ENCODE measurements at places on chromosomes 13 and 19. TPM values are rescaled to one million over a fixed set of nuclear protein-coding genes. Genes with fewer than 3 reads are reported as not detected.

- peak within 1 kb of the TSS; percentile 99 for H3K27ac ChIP-seq
- DNase-seq, result peak; percentile 75
- peak within 1 kb of the TSS; percentile 97 for H3K4me3 ChIP-seq
- peaks cover 23% of the 10 kb centered on the region for H3K36me3 ChIP-seq
- H3K27me3 ChIP-seq, result no peaks in the 10 kb centered on the region
- H3K4me1 ChIP-seq, result peaks cover 60% of the 10 kb centered on the region
These were observed at the start of gene IL12RB1 for GRCh38 chr19:18086590-18087138. IL12RB1 (minus strand) TSS chr19:18086934; CDS start chr19:18086823, 111 bp downstream.

- no peak overlapping the region for H3K27ac ChIP-seq
- H3K4me1 ChIP-seq, result no peaks in the 10 kb centered on the region
- DNase-seq, result no peak
These were observed 205.9 kb upstream of the MIR17HG start for GRCh38 chr13:91141543-91142061.

- DNase-seq, result no peak
- no peak overlapping the region for H3K27ac ChIP-seq
- peaks cover 12% of the 10 kb centered on the region for H3K27me3 ChIP-seq
- H3K36me3 ChIP-seq, result no peaks in the 10 kb centered on the region
- no peak overlapping the region for H3K4me3 ChIP-seq
These were observed 6.4 kb upstream of the KLK6 start for GRCh38 chr19:50975766-50976165.

DNA sequence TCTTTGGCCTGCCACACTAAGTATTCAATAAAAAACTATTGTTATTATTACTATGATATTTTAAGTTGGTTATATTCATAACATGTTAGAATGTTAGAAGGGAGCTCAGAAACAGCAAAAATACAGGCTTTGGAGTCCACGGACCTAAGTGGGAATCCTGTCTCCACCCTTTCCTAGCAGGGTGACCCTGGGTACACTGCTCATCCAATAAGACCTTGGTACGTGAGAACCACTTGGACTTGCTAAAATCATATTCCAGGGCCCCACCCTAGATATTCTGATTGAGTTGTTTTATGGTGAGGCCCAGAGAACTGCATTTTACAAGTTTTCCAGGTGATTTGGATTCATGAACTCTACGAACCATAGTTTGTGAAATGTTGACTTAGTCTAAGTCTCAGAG lies 47.4 kb upstream of the KL start:
- DNase-seq, result no peak
- peaks cover 9% of the 10 kb centered on the region for H3K4me1 ChIP-seq

DNA sequence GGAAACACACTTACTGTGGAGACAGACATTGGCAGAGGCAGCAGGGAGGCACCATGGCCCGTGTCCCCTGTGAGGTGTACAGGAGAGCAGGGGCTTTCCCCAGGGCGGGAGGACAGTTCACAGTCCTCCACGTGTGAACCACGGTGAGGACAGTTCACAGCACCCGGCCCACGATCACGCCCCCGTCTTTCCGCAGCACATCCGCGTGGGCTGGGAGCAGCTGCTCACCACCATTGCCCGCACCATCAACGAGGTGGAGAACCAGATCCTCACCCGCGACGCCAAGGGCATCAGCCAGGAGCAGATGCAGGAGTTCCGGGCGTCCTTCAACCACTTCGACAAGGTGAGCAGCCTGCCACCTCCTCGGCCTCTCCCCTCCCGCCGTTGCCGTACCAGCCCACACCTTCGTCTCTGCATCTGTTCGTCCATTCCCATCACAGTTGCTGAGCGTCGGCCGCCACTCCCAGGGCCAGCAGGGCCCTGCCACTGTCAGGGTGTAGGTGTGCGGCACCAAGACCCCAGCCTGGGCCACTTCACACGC lies 17.4 kb downstream of the CAPN12 start:
- H3K36me3 ChIP-seq, result peaks cover 28% of the 10 kb centered on the region
- H3K4me1 ChIP-seq, result peaks cover 17% of the 10 kb centered on the region
- H3K27ac ChIP-seq, result peak overlapping the region; percentile 56

DNA sequence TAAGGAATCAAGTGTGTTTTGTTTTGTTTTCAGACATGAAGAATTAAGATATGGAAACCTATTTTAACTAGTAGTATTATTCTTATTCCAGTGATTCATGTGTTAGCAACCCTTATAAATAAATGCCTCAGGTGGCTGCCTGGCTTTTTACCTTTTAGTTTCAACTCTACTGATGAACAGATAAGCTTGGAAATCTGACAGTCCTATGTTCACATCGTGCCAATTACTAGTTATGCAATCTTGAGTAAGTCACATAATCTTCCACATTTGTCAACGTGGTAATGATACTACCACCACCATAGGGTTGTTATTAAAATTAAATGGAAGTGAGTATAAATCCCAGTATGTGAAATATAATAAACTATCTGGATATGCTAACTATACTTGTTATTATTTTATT lies 64.3 kb downstream of the TBC1D4 start:
- H3K4me3 ChIP-seq, result no peak overlapping the region
- H3K27ac ChIP-seq, result no peak overlapping the region
- peaks cover 2% of the 10 kb centered on the region for H3K27me3 ChIP-seq
- H3K36me3 ChIP-seq, result no peaks in the 10 kb centered on the region

LIM2 gene
- total RNA-seq, result not detected

ZSWIM9 gene
- total RNA-seq, result 8.4 TPM
